ENCODE measurements at places on chromosomes 11 and 22.

- DNase-seq, result peak; percentile 82
- H3K36me3 ChIP-seq, result no peaks in the 10 kb centered on the region
- H3K4me3 ChIP-seq, result peak overlapping the region; percentile 62
- H3K27me3 ChIP-seq, result peaks cover 6% of the 10 kb centered on the region
Measured at GRCh38 chr11:32706985-32707741, 87.3 kb downstream of the CCDC73 start.

GRCh38 chr22:44603767-44604166 lies 98.2 kb upstream of the PRR5 start:
- H3K27me3 ChIP-seq, result peaks cover 20% of the 10 kb centered on the region
- H3K4me3 ChIP-seq, result no peak overlapping the region
- H3K4me1 ChIP-seq, result no peaks in the 10 kb centered on the region
- no peak overlapping the region for H3K27ac ChIP-seq

- H3K4me1 ChIP-seq, result peaks cover 7% of the 10 kb centered on the region
- H3K27ac ChIP-seq, result no peak overlapping the region
- DNase-seq, result no peak
- peaks cover 49% of the 10 kb centered on the region for H3K27me3 ChIP-seq
- peak overlapping the region; percentile 51 for H3K4me3 ChIP-seq
- peaks cover 5% of the 10 kb centered on the region for H3K36me3 ChIP-seq
Measured at GRCh38 chr11:66727282-66728037, 1.6 kb downstream of the SPTBN2 start.

GRCh38 chr11:44610186-44610955 lies 44.9 kb downstream of the CD82 start:
- peaks cover 4% of the 10 kb centered on the region for H3K27me3 ChIP-seq
- H3K27ac ChIP-seq, result no peak overlapping the region
- 0 out of 2 replicates have a peak, but pooled peaks cover 7% of the 10 kb centered on the region for H3K36me3 ChIP-seq

GRCh38 chr11:59243633-59244032 lies 30.9 kb upstream of the MPEG1 start:
- no peak overlapping the region for H3K4me3 ChIP-seq
- no peak overlapping the region for H3K27ac ChIP-seq
- no peak for DNase-seq

- no peak overlapping the region for H3K4me3 ChIP-seq
- no peak for DNase-seq
- peaks cover 4% of the 10 kb centered on the region for H3K27me3 ChIP-seq
Measured at GRCh38 chr22:28018461-28018927, 99.4 kb upstream of the PITPNB start.

DNA sequence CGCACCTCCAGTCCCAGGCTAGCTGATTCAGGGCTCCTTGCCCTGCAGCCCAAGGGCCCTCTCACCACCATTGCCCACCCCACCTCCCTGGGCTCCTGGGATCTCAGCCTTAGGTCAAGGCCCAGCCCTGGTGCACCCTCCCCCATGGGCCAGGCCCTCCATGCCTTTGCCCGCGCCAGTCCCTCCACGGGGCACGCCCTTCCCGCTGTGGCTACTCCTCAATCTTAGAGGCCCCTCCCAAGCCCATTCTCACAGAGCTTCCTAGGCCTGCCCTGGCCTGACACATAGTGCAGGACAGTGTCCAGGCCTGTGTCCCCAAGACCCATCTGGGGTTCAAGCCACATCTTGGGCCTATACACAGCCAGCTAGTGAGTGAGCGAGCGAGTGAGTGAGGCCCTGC lies 6.9 kb downstream of the GP1BB start:
- 0 out of 2 replicates have a peak overlapping the region, but pooled peaks have one; percentile 7 for H3K27ac ChIP-seq
- H3K4me1 ChIP-seq, result no peaks in the 10 kb centered on the region
- DNase-seq, result no peak
- H3K36me3 ChIP-seq, result peaks cover 3% of the 10 kb centered on the region
- no peak overlapping the region for H3K4me3 ChIP-seq
- H3K27me3 ChIP-seq, result peaks cover 4% of the 10 kb centered on the region

DNA sequence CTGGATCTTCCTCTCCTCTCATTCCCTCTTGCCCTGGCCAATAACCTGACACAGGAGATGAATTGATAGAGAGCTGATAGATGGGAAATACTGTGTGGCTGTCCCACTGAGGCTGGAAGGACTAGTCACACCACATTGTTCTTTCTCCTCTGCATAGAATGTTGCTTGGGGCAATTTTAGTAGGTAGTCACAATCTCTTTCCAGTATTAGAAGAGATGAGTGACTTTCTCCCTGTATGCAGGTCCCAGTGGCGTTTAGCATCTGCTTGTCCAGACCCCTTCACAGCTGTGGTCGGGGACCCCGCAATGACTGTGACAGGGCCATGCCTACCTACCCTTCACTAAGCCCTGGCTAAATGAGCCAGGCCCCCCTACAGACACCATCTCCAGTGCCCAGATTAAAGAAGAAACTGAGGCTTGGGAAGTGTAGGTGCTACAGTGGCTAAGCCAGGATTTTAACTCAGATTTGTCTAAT lies 24.0 kb upstream of the P2RY2 start:
- no peaks in the 10 kb centered on the region for H3K36me3 ChIP-seq
- DNase-seq, result no peak
- no peaks in the 10 kb centered on the region for H3K27me3 ChIP-seq
- H3K4me1 ChIP-seq, result peaks cover 35% of the 10 kb centered on the region
- no peak overlapping the region for H3K27ac ChIP-seq

GRCh38 chr11:33197915-33198727 lies 36.8 kb upstream of the CSTF3 start:
- DNase-seq, result no peak
- no peak overlapping the region for H3K4me3 ChIP-seq
- no peak overlapping the region for H3K27ac ChIP-seq
- peaks cover 4% of the 10 kb centered on the region for H3K27me3 ChIP-seq
- H3K36me3 ChIP-seq, result no peaks in the 10 kb centered on the region

DNA sequence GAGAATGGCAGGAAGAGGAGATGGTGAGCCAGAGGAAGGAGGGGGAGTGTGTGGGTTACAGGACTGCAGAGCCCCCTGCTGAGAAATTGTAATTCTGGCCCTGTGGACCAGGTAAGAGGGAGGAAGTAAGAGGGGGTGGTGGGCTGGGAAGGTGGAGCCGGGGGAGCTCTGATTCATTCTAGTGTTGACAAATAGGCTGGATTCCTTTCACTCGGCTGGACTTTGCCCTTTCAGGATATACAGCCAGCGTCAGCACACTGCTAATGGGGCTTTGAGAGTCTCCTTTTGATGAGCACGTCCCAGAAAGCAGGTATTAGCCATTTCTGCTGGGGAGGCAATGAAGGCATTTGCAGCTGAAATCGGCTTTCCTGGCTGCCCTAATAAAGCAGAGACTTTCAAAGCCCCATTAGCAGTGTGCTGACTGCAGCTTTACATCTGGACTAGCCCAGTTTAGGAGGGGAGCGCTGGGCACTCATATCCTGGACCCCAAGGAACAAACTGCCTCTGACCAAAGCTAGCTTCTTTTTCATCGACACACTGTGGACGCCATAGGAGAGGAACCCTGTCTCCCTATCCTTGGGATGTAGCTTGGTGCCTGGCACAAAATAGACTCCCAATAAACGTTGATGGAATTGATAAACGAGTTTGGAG lies 44.8 kb upstream of the CADM1 start:
- H3K27ac ChIP-seq, result no peak overlapping the region
- no peaks in the 10 kb centered on the region for H3K36me3 ChIP-seq
- no peaks in the 10 kb centered on the region for H3K4me1 ChIP-seq
- no peak overlapping the region for H3K4me3 ChIP-seq
- H3K27me3 ChIP-seq, result peaks cover 2% of the 10 kb centered on the region

DNA sequence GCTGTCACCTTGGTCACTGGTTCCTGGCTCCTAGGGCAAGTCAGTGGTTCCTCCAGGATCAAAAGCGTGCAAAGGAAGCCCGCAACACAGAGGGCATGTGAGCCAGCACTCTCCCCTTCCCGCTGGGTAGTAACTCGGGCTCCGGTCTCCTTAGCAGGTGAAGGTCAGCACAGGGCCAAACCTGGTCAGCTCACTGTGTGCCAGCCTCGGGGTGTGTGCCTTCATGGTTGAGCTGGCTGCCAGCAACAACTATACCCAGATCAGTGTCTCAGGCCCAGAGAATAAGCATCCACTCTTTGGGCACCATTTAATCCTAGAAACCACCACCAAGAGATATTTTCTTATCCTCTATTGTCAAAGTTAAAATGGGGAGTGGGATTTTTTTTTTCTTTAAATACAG lies 16.1 kb upstream of the CCDC86 start:
- DNase-seq, result no peak
- peaks cover 35% of the 10 kb centered on the region for H3K27me3 ChIP-seq
- H3K4me3 ChIP-seq, result no peak overlapping the region
- H3K27ac ChIP-seq, result no peak overlapping the region
- no peaks in the 10 kb centered on the region for H3K36me3 ChIP-seq
- no peaks in the 10 kb centered on the region for H3K4me1 ChIP-seq

DNA sequence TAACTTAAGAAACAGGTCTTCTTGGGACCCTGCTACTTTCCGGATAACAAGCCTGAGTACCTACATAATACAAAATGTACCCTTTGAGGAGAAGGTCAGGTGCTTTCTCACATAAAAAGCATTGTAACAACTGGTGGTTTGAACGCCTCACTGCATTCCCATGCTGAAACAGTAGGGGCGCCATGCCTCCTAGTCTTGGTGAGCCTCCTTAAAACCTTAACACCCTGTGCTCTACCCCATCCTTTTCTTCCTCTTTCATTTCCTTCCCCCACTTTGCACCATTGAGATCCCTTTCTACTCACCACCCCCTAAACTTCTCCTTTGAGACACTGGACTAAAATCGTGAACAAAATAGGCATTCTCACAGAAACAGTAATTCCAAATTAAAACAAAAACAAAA lies 729.3 kb downstream of the NTM start:
- no peaks in the 10 kb centered on the region for H3K27me3 ChIP-seq
- no peak overlapping the region for H3K4me3 ChIP-seq
- no peak for DNase-seq
- H3K36me3 ChIP-seq, result no peaks in the 10 kb centered on the region

DNA sequence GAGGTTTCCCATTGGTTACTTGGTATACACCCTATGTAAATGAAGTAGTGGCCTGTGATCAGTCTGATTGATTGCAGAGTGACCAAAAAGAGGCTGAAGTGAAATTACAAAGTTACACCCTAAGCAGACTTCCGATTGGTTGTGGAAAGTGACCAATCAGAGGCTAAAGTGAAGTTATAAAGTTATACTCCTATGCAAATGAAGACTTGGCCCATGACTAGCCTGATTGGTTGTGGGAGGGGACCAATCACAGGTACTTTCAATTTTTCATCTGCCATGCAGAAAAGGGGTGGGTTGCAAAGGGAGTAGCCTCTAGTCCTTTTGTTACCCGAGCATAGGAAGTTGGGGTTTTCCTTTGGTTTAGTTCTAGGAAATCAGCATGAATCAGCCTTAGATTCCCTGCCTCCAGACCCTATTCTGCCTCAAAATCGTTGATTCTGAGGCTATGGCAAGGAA lies 18.1 kb upstream of the CSTF3 start:
- no peak overlapping the region for H3K27ac ChIP-seq
- DNase-seq, result no peak
- H3K27me3 ChIP-seq, result peaks cover 6% of the 10 kb centered on the region

DNA sequence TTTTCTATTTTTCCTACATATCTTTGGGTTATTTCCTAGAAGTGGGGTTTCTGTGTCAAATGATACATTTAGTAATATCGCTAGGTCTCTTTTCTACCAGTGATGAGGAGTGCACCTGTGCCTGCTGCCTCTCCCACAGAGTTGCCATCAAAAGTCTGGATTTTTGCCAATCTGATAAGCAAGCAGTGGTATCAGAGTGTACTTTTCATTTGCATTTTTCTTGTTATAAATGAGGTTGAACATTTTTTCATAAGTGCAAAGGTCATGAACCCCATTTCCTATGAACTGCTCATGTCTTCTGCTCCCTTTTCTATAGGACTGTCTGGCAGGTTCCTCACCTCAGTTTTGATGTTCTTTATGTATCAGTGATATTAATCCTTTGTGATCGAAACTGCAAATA lies 1.7 kb downstream of the TRPM5 start:
- DNase-seq, result no peak
- H3K4me1 ChIP-seq, result no peaks in the 10 kb centered on the region
- no peaks in the 10 kb centered on the region for H3K36me3 ChIP-seq
- no peak overlapping the region for H3K4me3 ChIP-seq

DNA sequence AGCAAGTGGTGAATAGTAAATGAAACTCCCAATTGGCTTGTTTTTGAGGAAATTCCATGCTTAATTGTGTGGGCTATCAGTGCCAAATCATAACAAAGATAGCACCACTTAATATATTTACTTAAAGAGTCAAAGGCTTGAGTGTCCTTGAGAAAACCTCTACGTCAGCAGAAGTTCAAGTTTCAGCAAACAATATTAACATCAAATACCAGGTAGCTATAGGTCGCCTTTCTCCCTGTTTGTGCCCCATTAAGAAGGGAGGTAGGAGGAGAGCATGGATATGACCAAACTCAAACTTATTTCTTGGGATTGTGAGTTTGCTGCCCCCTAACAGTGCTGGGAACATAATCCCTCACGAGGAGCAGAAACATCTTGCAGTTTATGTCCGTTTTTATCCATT lies 105.6 kb upstream of the SYN3 start:
- H3K27ac ChIP-seq, result no peak overlapping the region
- H3K27me3 ChIP-seq, result no peaks in the 10 kb centered on the region
- DNase-seq, result no peak
- H3K36me3 ChIP-seq, result no peaks in the 10 kb centered on the region

DNA sequence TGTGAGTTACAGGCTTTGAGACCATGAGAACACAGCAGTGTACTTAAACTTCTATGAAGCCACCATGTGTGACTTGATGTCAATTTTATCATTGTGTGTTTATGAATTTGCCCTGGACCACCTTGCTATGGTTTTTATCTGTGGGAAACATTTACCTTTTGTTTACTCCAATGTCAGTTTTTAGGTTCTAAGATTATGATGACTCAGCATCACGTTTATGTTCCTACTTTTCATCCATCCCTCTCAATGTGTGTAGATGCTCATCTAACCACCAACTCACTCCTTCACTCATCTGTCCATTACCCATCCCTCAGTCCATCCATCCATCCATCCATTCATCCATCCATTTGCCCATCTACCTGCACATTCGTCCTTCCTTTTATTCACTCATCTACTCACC lies 338.8 kb downstream of the MIAT start:
- no peaks in the 10 kb centered on the region for H3K36me3 ChIP-seq
- H3K27ac ChIP-seq, result no peak overlapping the region

- H3K4me3 ChIP-seq, result no peak overlapping the region
- H3K36me3 ChIP-seq, result peaks cover 34% of the 10 kb centered on the region
- peaks cover 2% of the 10 kb centered on the region for H3K27me3 ChIP-seq
- H3K4me1 ChIP-seq, result peaks cover 16% of the 10 kb centered on the region
- peak overlapping the region; percentile 79 for H3K27ac ChIP-seq
- DNase-seq, result peak; percentile 43
Measured at GRCh38 chr22:46714550-46714949, 23.5 kb downstream of the CERK start.

GRCh38 chr22:24414984-24415945 lies 12.1 kb upstream of the ADORA2A start:
- H3K4me3 ChIP-seq, result no peak overlapping the region
- no peak overlapping the region for H3K27ac ChIP-seq
- peaks cover 15% of the 10 kb centered on the region for H3K4me1 ChIP-seq
- H3K27me3 ChIP-seq, result peaks cover 1% of the 10 kb centered on the region

GRCh38 chr11:28621753-28622152 lies 513.6 kb downstream of the METTL15 start:
- no peaks in the 10 kb centered on the region for H3K36me3 ChIP-seq
- H3K4me1 ChIP-seq, result peaks cover 60% of the 10 kb centered on the region
- H3K27ac ChIP-seq, result peak overlapping the region; percentile 36
- no peaks in the 10 kb centered on the region for H3K27me3 ChIP-seq
- peak overlapping the region; percentile 73 for H3K4me3 ChIP-seq
- DNase-seq, result peak; percentile 9

- no peak for DNase-seq
- no peak overlapping the region for H3K27ac ChIP-seq
- peaks cover 18% of the 10 kb centered on the region for H3K4me1 ChIP-seq
- H3K36me3 ChIP-seq, result peaks cover 12% of the 10 kb centered on the region
- no peak overlapping the region for H3K4me3 ChIP-seq
- no peaks in the 10 kb centered on the region for H3K27me3 ChIP-seq
Measured at GRCh38 chr11:87212891-87213290, 175.2 kb downstream of the TMEM135 start.
